ENCODE measurements at places on chromosomes 16 and 17.

- DNase-seq = peak; percentile 84
These were observed 9.7 kb upstream of the NKD1 start for GRCh38 chr16:50538411-50539052.

DNA sequence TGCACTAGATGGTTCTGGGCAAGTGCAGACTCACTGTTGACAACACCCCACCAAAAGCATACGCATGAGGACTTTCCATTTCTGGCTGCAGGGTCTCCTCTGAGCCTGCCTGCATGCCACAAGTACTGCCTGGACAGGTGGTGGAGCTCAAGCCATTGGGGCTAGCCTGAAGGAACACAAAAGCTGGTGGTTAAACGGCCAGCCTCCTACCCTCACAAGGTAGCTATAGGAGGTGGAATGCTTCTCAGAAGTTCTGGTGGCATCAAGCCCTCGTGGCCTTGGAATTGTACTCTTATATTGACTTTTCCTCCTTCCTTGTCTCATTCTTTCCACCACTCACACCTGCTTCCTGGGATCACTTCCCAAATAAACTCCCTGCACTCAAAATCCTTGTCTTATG is 56.6 kb upstream of the BCAR1 start:
- no peak for DNase-seq

GRCh38 chr16:28053461-28053860 is 10.1 kb downstream of the GSG1L start:
- no peak for DNase-seq

- DNase-seq = no peak
These were observed 10.9 kb upstream of the SPNS3 start for GRCh38 chr17:4422864-4423263.

GRCh38 chr16:85227084-85227945 is 115.0 kb upstream of the CIBAR2 start:
- DNase-seq = no peak

DNA sequence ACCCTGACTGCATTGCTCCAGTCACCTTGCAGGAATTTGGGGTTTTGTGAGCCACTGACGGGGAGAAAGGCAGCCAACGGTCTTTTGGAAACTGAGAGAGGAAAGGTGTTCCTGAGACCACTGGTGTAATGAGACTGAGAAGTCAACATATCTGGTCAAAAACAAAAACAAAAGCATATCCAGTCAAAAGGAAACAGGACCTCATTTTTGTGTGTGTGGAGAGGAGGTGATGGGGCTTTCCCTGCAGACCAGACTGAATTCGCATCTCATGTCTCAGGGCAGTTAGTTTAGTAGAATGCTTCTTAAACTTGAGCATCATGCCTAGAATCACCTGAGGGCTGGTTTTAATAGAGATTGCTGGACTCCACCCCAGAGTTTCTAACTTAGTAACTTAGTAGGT is 198.4 kb downstream of the COPRS start:
- DNase-seq = no peak

- peak; percentile 33 for DNase-seq
These were observed 9.5 kb upstream of the TCF25 start for GRCh38 chr16:89863741-89864526.

DNA sequence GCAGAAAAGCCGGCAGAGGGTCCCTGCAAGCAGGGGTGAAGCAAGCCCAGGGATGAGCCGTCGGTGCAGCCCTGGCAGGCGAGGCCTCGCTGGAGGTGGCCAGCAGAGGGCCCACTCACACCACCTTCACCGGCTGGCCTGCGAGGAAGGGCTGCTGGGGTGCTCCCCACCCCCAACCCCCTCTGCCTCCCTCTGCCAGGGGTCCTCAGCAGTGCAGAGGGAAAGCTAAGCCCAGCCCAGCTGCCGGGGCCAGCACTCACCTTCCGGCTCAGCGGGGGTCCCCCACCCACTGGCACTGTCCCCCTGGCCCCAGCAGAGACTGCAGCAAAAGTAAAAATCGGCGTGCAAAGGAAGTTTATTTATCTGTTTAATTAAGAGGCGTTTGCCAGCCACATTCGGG is 113.4 kb downstream of the ENGASE start:
- peak; percentile 71 for DNase-seq

DNA sequence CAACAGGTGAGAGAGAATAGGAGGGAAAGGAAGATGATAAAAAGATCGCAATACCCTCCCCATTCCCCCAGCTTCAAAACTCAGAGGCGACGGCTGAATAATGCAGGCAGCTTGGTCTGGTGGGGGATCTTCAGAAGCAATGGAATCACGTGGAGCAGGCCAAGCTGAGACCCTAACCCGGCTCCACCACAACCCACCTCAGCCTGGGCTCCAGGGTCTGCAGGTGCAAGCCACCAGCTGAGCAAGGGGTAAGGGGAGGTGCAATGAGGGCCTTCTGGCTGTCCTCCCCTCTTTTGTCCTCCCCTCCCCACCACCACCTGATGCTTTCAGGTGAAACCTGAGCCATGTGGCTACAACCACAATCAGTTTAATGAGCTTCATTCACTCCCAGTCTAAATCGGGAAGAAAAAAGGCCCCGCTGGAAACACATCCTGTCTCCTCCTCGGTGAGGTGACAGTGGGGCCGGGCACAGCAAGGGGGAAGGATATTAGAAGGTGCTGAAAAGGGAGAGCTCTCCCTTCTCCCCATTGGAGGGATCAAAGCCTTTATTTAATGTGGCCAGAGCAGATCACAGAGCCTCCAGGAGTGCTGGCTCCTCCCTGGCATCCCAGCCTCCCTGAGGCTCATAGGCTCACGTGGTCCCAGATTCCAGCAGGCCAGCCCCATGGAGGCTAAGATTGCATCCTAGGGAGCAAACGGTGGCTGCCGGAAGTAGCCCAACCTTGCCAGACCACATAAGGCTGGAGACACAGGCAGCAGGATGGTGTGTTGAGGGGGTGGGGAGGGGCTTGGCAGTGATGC is 261.0 kb downstream of the SOX9 start:
- no peak for DNase-seq

- no peak for DNase-seq
These were observed 625.6 kb downstream of the TMEM114 start for GRCh38 chr16:7964744-7965143.

- DNase-seq = no peak
These were observed 855 bp downstream of the SLC22A31 start for GRCh38 chr16:89199241-89200123.

- DNase-seq = no peak
These were observed 21.5 kb upstream of the ABCA5 start for GRCh38 chr17:69348429-69348828.

- DNase-seq = no peak
These were observed 510.7 kb downstream of the MAF start for GRCh38 chr16:79089735-79090284.

- DNase-seq = no peak
These were observed 53.3 kb upstream of the MSI2 start for GRCh38 chr17:57203040-57203439.

DNA sequence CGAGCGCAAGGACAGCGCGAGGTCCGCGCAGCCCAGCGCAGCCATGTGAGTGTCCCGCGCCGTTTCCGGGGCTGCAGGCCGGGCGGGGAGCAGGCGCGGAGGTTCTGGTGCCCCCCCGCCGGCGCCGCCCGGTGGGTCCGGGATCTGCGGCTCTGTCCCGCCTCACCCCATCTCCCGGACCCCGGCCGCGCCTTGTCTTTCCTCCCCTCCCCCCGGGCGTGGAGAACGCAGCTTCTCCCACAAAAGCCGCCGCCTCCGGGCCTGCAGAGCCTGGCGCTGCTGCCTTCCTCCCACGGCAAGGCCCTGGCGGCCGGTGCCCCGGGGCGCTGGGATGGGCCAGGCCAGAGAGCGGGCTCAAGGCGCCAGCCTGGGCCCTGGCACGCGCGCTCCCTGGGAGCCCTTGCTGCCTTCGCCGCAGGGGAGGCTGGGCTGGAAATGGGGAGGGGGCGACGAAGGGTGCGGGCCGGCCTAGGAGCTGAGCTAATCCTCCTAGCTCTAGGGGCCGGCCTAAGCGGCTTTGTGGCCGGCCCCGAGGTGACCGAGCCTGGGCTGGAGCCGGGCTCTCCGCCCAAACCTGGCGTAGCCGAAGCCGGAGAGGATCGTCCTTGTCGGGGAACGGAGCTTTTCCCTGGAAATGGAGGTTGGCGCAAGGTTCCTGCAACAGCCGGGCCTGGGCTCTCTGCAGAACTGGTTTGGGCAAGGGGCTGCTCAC is 397 bp downstream of the RIPOR1 start:
- DNase-seq = peak; percentile 63

DNA sequence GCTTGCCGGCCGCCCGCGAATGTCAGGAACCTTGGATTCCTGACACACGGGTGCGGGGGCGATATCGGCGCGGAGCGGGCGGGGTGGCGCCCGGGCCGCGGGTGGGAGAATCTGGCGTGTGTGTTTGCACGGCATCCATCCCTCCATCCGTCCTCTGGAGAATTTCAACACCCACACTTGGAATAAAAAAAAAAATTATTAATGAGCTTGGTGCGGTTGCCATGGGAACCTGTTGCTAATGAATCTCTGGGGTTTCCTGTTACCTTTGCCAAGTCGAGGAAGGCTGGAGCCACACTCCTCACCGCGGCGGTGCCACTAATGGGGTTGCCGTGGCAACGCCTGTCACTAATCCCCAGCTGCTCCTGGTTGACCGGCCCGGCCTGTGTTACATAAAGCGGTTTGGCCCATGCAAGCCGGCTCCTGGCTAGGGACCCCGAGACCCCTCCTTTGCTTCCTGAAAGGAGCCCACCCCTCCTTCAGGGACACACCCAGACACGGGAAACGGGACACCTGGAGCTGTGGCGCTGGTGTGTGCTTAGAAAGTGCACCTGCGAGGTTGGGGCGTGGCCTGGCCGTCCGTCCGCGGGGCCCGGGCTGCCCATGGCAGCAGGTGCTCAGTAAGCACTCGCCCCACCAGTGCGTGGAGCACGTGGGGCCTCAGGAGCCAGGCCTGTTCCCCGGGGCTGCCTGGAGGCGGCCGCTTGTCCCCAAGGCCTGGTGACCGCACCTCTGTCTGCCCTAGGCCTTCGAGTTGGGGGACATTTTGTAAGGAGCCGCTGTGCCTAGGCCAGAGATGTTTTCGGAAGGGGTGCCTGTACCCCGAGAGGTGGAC is 14.6 kb downstream of the CACNA1H start:
- no peak for DNase-seq

GRCh38 chr16:13938480-13938879 is 18.5 kb downstream of the ERCC4 start:
- no peak for DNase-seq

- DNase-seq = no peak
These were observed 47.7 kb upstream of the LCMT1 start for GRCh38 chr16:25063865-25064264.

DNA sequence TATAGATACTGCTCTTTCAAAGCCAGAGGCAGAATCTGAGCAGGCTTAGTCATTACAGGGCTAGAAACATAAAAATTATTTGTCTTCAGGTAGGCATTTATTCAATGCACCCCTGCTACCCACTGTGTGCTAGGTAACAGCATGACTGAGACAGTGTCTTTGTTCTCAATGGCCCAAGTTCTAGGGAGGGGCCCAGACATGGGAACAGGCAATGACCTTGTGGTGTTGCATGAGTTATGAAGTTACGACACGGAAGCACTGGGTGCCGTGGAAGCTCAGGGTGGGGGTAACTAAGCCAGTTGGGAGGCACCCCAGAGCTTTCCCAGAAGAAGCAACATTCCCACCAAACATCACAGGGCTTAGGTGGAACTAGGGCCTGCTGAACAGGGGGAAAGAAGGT is 87.0 kb downstream of the CPPED1 start:
- DNase-seq = no peak

GRCh38 chr17:6352801-6353560 is 81.9 kb downstream of the AIPL1 start:
- no peak for DNase-seq

DNA sequence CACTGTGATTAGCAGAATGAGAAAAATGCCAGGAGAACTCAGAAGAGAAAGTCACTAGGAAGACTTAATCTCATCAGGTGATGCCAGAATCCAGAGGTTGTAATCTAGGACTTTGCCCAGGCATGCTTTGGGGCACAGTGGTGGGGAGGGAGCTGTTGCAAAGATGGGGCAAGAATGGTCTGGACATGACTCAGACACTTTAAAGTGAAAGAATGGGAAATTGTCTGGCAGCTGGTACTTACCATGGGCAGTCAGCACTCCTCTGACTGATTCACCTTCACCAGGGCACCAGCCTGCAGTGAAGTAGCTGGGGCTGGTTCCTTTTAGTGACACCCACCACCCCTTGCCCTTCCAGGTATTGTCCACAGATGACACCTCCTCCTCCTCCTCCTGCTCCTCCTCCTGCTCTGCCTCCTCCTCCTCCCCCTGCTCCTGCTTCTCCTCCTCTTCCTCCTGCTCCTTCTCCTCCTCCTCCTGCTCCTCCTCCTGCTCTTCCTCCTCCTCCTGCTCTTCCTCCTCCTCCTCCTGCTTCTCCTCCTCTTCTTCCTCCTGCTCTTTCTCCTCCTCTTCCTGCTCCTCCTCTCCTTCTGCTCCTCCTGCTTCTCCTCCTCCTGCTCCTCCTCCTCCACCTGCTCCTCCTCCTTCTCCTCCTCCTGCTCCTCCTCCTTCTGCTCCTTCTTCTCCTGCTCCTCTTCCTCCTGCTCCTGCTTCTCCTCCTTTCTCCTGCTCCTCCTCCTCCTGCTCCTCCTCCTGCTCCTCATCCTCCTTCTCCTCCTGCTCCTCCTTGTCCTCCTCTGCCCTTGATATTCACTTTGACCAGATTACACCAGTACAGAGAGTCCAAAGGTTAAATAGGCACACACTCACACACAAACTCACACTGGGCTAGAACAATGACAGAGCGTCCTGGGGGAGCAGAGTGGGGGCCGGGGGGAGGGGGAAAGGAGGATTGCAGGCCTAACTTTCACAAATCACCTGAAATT is at the start of gene CHD9NB:
TSS of gene CHD9NB (minus strand) at position 379 of the 983 bp plus-strand sequence. CDS start 8,739 bp downstream, outside the sequence.
- peak; percentile 94 for DNase-seq

GRCh38 chr17:31394544-31394943 is 3.1 kb downstream of the RAB11FIP4 start:
- peak; percentile 44 for DNase-seq

DNA sequence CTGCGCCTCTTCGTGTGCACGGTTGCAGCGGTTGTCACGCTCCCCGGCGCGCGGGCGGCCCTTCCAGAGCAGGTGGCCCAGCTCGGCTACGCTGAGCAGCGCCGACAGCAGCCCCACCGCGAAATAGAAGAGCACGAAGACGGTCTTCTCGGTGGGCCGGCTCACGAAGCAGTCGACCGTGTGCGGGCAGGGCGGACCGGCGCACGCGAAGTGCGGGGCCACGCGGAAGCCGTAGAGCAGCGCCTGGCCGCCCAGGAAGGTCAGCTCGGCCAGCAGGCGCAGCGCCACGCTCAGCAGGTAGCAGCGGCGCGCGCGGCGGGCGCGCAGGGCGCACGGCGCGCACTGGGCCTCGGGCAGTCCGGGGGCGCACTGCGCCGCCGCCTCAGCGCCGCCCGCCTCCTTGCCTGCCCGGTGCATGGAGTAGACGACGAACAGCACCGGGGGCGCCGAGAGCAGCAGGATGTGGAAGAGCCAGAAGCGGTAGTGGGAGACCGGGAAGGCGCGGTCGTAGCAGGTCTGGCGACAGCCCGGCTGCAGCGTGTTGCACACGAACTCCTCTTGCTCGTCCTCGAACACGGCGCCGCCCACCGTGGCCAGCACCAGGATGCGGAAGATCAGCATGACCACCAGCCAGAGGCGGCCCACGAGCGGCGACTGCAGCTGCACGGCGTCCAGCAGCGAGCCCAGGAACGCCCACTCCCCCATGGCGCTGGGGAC is 1.3 kb downstream of the GJD3 start:
- no peak for DNase-seq

- no peak for DNase-seq
These were observed 51.8 kb downstream of the TEKT5 start for GRCh38 chr16:10642964-10643363.
